ENCODE measurements at places on chromosomes 2 and 18. TPM values are rescaled to one million over a fixed set of nuclear protein-coding genes. Genes with fewer than 3 reads are reported as not detected.

- DNase-seq = peak; percentile 23
Observed at GRCh38 chr2:166057370-166058164, 70.3 kb downstream of the SCN1A start.

DNA sequence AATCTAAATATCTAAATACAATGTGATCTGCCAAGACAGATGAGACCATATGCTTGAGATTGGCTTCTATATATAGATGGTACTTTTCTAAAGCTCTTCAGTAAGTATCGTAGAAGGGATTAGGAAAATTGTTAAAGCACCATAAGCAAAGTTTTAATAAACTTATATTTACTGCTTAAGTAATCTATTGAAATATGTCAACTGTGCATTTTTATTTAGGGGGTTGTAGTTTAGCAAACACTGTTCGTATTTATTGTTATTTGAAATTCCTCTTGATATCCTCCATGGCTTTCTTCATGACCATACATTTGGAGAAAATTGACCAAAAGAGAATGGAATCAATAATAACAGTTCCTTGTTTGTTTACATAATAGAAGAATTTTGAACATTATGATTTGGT, 102.7 kb downstream of the MIB1 start:
- no peak for DNase-seq

The RAD51AP2 gene
- polyA plus RNA-seq = 0.17 TPM

GRCh38 chr18:42156281-42156680, 201.2 kb downstream of the PIK3C3 start:
- DNase-seq = no peak

The MLPH gene
- polyA plus RNA-seq = 0.48 TPM

DNA sequence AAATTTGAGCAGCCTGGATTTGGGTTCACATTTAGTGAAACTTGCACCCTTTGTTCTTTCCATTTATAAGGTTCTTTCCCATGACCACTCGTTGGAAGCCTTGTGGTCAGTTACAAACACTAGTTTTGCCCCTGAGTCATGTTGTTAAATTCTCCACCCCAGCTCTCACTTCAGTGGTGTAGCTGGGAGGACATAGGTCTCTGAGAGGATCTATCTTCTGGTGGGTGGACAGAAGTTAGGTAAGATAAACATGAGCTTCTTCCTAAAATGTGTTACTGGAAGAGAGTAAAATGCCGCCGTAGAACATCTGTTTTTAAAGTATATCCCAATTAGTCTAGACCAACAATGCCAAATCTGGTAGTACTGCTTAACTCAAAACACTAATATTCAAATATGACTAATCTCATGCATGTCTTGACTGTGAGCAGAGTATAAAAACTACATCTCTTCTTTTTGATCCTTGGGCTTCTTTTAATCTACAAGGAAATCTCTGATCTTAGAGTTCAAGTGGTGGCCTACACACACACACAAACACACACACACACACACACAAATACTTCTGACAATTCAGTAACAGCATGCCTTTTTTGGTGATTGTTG, 162.6 kb upstream of the FN1 start:
- DNase-seq = no peak

DNA sequence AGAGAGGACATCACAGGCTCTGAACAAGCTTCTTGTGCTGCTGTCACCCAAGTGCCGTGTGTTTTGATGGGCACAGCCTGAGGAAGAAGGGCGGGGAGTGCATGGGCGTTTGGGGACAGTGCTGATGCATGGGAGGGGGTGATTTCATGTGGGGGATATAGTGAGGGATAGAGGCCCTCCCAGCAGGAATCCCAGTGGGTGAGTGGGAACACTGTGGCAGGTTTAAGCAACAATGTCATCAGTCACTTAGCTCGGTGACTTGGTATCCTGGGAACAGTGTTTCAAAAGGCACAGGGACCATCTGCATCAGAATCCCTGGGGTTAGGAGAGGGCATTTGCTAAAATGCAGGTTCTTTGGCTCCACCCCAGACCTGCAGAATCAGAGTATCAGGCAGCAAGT, 609 bp downstream of the SIGLEC15 start:
- no peak for DNase-seq

DNA sequence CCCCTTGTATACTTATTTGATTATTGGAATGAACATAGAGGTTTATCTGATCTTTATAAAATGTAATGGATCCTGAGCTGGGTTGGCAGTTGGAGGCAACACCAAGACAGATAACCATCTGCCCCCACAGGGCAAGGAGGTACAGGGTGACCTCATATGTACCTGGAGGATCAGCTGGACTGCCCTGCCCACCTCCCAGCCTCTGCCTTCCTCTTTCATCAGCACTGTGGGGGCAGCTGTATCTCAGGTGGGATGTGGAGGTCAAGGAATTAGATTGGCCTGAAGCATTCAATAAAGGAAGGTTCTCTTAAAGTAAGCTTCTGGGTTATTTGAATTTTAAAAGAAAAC, 92.6 kb downstream of the LYPD6 start:
- no peak for DNase-seq

- DNase-seq = no peak
Observed at GRCh38 chr18:48123941-48124340, 193.5 kb upstream of the SMAD2 start.

The MARCHF4 gene
- polyA plus RNA-seq = 0.04 TPM

GRCh38 chr2:218961229-218961628, 1.8 kb downstream of the CDK5R2 start:
- no peak for DNase-seq

GRCh38 chr2:130352237-130352636, 3.6 kb upstream of the PTPN18 start:
- DNase-seq = no peak

DNA sequence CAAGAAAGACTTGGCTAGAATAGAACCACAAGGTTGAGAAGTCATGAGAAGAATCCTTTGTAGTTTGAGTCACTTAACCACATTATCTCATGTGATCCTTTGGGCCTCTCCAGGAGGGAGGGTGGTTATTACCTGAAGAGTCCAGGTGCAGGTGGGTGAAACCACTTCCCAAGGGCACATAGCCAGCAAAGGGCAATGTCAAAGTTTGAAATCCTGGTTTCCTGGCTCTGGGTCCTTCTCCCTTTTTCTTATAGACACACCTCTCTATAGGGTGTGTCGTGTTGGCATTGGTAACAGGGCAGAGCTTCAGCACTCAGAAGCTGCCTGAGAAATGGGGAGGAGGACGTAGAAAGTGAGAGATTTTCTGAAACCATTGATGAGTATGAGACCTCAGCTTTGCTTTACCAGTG, 137.9 kb downstream of the MGAT5 start:
- no peak for DNase-seq

The SMYD1 gene
- 377 TPM for polyA plus RNA-seq

GRCh38 chr18:67735506-67735905, 219.0 kb upstream of the DSEL start:
- DNase-seq = no peak

The FAP gene
- 96.2 TPM for polyA plus RNA-seq

DNA sequence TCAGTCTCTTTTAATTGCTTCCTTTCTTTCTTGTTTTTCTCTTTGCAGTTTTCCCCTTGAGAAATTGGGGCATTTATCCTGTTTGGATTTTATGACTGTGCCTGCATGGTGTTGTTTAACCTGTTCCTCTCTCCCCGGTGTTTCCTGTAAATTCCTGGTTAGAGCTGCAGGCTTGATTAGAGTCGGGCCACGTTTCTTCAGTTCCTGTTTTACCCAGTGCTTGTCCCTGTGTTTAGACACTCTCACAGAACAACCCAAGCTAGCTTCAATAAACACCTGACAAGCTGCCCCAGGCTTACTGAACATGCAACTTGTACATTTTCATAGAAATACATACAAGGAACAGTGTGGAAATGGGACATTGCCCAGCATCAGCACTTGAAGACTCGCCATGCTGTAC, 53.9 kb downstream of the NGEF start:
- DNase-seq = no peak

The AQP12A gene
- not detected for polyA plus RNA-seq

DNA sequence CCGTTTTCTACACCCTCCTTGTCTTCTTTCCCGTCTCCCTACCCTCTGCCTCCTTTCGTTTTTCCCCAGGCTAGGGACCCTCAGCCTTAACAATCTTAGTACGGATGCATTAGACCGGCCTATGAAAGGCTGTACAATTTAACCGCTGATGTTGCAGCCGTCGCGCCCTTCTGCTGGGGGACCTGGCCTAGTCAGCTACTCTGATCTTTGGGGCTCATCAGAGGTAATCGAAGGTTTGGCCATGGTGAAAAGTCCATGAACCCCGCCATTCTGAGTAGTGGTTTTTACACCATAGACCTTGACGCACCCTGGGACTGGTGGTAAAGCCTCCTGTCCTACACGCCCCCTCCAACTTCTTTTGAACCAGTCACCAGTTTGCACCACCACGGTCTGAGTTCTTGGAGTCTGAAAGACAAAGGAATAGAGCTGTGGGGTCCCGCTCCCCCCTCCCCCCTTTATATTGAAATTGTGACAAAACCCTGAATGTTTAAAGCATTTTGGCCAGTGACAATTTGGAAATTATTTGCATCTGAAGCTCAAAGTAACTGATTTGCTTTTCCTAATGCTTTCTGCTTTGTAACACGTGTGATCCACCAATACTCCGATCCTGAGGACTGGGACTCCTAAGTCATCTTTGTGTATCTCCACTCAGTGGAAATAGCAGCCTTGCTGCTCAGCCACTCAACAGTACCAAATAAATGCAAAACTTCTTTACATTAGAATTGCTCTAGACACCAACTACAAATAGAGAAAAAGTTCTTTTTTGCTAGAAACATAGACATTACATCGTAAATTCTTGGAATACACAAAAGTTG, 642 bp upstream of the SRSF7 start:
- DNase-seq = no peak

The SKA1 gene
- polyA plus RNA-seq = 4.4 TPM

The ANKRD23 gene
- polyA plus RNA-seq = 21.5 TPM

- DNase-seq = no peak
Observed at GRCh38 chr18:24054130-24054529, 39.6 kb downstream of the TTC39C start.

- DNase-seq = no peak
Observed at GRCh38 chr2:73964223-73964622, 20.5 kb upstream of the TET3 start.

The CDK15 gene
- polyA plus RNA-seq = not detected

The CD207 gene
- polyA plus RNA-seq = 0.11 TPM

The NDUFV2 gene
- polyA plus RNA-seq = 123 TPM

DNA sequence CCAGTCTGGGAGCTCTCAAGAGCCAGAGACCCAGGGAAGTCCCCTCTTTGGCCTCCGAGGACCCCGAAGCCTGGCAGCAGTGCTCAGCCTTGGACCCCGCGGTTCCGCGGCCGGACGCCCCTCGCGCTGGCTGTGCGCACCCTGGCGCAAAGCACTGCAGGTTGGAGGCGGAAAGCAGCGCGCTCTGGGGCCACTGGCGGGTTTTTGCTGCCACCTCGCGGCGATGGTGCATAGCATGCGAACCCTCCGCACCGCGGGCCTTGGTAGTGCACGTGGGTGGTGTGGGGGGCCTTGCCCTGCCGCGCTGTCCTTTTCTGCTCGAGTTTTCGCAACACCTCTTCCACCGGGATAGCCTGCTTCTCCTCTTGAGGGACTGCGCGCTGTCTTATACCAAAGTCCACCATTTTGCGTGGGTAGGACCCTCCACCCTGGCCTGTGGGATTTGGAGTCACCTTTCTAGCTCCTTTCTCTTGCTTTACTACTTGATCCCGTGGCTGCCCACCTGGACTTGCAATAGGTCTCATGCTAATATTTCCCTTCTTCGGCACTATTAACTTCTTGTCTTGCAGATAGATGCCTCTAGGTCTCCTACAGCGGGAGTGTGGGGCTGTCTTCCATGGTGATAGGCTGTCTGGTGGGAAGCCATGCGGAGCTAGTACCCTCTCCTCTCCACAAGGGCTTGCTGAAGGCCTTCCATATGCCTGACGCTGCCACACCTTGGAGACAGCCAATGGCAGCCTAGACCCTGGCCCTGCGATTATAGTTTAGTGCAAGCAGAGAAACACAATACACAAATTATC, 14.3 kb downstream of the SIX3 start:
- peak; percentile 61 for DNase-seq

DNA sequence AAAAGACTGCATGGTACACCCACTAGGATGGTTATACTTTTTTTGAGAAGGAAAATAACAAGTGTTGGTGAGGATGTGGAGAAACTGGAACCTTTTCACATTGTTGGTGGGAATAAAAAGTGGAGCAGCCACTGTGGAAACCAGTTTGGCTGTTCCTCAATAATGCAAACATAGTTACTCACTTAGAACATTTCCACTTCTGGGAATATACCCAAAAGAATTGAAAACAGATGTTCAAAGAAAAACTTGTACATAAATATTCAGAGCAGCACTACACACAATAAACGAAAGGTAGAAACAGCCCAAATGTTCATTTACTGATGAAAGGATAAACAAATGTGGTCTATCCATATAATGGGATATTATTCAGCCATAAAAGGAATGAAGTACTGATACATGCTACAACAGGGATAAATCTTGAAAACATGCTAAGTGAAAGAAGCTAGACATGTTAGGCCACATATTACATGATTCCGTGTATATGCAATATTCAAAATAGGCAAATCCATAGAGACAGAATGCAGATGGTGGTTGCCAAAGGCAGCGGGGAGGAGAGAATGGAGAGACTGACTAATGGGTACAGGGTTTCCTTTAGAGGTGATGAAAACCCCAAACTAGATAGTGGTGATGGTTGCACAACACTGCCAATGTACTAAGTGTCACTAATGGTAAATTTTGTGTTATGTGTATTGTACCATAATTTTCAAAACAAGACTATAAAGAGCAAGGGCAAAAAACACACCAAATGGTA, 20.9 kb upstream of the LMAN1 start:
- no peak for DNase-seq

- peak; percentile 36 for DNase-seq
Observed at GRCh38 chr18:58135701-58136331, 91.8 kb downstream of the NEDD4L start.

GRCh38 chr2:14306268-14306861, 326.2 kb upstream of the LRATD1 start:
- no peak for DNase-seq

DNA sequence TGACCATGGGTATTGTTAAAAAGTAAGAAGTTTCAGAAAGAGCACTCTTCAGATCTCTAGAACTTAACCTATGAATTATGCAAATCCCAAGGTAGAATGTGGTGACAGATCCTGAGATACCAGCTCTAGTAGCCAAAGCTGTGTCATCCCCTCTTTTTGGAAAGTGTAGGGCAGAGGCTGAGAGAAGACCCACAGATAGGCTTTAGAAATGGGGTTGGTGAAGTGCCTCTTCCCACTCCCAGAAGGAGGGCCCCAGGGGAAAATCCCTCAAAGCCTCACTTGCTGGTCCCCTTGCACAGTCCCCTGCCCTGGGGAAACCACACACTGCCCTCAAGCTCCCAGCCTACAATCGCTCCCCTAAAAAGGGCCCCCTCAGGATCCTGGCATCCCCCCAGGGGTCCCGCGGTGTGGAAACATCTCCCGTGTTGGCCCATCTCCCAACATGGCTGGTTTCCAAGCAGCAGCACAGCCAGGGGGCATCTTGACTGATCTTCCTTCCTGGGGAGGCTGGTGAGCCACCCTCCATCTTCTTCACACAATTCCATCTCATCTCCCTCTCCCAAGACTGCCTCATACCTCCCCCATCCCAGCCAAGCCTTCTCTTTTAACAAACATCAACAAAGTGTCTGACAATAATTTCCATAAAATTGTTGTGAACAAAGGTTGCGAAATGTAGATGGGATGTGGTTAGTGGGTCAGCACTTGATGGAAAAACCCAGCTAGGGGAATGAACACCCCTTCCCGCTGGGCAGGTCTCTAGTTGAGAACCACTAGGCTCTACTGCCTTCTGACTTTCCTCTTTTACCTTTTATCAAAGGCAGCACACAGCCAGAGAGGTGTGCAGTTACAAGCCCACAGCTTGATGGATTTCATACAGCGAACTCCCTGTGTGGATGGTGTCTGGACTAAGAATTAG, 25.1 kb downstream of the MAL start:
- no peak for DNase-seq

GRCh38 chr2:231709981-231710798, 1.9 kb downstream of the PTMA start:
- peak; percentile 83 for DNase-seq

All from muscle of arm (tissue), 14 donors.